Adrenal gland (tissue), 19 donors: ENCODE measurements at places on chromosomes 5 and 9. TPM values are rescaled to one million over a fixed set of nuclear protein-coding genes. Genes with fewer than 3 reads are reported as not detected.

Gene GFPT2
- polyA plus RNA-seq: 4.6 TPM

Gene CAMK2A
- polyA plus RNA-seq: 0.51 TPM

Gene MEIKIN
- polyA plus RNA-seq: not detected

Gene FOXI1
- polyA plus RNA-seq: not detected

Gene IFT74
- 29.8 TPM for polyA plus RNA-seq

Gene LRRTM2
- polyA plus RNA-seq: 0.86 TPM

Gene LHX3
- polyA plus RNA-seq: not detected

Gene PDE6A
- 0.81 TPM for polyA plus RNA-seq

Gene C6
- polyA plus RNA-seq: 1.8 TPM

Gene DMGDH
- polyA plus RNA-seq: 2.8 TPM

Gene CCNB1
- 4.5 TPM for polyA plus RNA-seq

Gene PDZD2
- polyA plus RNA-seq: 3.1 TPM

Gene CEP72
- 2.1 TPM for polyA plus RNA-seq

Gene STARD4
- polyA plus RNA-seq: 7.2 TPM

Gene SLC45A2
- polyA plus RNA-seq: 0.16 TPM

Gene NR5A1
- polyA plus RNA-seq: 312 TPM

Gene EFNA5
- 1.6 TPM for polyA plus RNA-seq

Gene ATP6V0E1
- polyA plus RNA-seq: 139 TPM

Gene SLC6A18
- not detected for polyA plus RNA-seq

Gene AGGF1
- polyA plus RNA-seq: 26.4 TPM

Gene TEX48
- polyA plus RNA-seq: not detected

Gene ANKDD1B
- 2.1 TPM for polyA plus RNA-seq

Gene SLC38A9
- 7.6 TPM for polyA plus RNA-seq

Gene SLU7
- 49.1 TPM for polyA plus RNA-seq

Gene SPATA31A5
- polyA plus RNA-seq: not detected

Gene SHISAL2B
- polyA plus RNA-seq: 0.10 TPM

Gene LCN9
- polyA plus RNA-seq: not detected

Gene PRR16
- 2.3 TPM for polyA plus RNA-seq

Gene ACSL6
- 6.4 TPM for polyA plus RNA-seq

Gene LHX2
- polyA plus RNA-seq: not detected
